ENCODE measurements at places on chromosomes 6 and 20.

- DNase-seq, result no peak
Measured at GRCh38 chr6:5123296-5124143, 38.4 kb downstream of the PPP1R3G start.

DNA sequence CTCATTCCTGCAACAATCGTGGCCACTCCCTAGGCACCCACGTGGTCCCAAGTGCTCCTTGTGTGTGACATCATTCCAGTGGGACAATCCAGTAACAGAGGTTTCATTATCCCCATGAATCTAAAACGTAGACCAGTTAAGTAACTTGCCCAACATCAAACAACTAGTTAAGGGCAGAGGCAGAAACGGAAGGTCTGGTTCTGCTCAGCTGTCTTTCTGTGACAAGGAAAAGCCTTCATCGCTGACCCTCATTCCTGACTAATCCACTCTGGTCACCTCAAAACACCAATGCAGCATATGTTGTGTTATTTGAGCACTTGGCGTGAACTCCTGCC is 261.4 kb upstream of the JARID2 start:
- no peak for DNase-seq

DNA sequence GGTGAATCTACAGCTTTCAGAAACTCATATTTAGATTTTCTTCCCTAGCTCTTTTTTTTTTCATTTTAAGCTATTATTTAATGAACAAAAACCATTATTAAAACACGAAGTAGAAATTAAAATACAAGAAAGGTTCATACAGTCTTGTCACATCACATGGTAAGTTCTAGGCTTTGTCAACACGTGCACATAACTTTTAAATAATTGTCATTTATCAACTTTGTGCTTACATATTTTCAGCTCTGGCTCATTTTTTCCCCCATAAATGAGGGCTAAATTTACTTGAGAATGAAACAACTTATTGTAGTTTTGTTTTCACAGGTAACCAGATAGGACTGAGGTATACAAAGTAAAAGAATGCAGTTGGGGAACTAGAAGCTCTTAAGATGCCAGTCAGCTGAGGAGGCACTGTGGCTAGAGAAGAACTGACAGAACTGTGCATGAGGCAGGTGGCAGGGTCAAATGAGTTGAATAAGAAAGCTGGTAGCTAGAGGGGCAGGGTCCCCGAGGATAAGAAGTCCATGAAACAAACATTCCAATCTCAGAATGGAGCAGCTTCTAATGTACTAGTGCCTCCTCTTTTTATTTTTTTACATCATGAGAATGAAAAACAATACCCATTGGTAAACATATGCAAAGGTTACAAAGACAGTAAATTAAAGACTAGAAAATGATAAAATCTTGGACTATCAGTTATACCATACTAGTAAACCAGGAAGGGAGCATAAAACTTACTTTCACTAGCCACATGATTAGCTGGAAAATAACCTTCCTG is 141.5 kb downstream of the MYB start:
- DNase-seq, result no peak

DNA sequence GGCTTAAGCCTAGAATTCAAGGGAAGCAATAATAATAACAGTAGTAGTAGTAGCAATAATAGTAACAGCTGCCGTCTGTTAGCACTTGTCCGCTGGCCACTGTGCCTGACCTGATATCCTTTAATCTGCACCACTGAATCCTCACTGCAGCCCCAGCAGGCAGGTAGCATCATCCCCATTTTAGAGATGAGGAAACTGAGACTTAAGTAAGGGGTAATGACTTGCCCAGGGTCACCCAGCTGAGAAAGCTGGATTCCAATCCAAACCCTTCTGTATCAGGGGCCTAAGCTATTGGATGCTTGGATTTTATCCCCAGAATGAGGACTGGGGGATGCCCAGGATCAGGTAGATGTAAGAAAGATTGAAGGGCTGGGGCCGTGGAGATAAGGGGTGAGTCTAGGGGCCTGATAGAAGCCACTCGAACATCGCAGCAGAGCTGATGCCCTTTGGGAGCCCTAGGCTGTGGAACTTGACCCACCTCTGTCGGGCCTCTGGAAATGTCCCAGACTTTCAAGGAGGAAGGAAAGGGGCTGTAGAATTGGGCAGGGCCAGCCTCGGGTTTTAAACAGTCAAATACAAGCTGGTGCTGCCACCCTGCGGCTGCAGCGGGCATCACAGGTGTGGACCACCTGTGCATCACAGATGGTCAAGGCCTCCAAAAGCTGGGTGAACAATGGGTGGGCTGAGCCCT is 102.1 kb upstream of the MYL9 start:
- peak; percentile 62 for DNase-seq

GRCh38 chr6:42404484-42404883 is 47.2 kb downstream of the TRERF1 start:
- DNase-seq, result no peak
